Mesothelial cell of epicardium (in vitro differentiated cells): ENCODE measurements at places on chromosomes 5 and 9. TPM values are rescaled to one million over a fixed set of nuclear protein-coding genes. Genes with fewer than 3 reads are reported as not detected.
A peak's percentile ranks its signal among the peaks of the same experiment; 100 is the strongest.

The NUDCD2 gene
- 32.1 to 37.2 TPM (median 34.4 TPM) in 3 replicates for total RNA-seq

DNA sequence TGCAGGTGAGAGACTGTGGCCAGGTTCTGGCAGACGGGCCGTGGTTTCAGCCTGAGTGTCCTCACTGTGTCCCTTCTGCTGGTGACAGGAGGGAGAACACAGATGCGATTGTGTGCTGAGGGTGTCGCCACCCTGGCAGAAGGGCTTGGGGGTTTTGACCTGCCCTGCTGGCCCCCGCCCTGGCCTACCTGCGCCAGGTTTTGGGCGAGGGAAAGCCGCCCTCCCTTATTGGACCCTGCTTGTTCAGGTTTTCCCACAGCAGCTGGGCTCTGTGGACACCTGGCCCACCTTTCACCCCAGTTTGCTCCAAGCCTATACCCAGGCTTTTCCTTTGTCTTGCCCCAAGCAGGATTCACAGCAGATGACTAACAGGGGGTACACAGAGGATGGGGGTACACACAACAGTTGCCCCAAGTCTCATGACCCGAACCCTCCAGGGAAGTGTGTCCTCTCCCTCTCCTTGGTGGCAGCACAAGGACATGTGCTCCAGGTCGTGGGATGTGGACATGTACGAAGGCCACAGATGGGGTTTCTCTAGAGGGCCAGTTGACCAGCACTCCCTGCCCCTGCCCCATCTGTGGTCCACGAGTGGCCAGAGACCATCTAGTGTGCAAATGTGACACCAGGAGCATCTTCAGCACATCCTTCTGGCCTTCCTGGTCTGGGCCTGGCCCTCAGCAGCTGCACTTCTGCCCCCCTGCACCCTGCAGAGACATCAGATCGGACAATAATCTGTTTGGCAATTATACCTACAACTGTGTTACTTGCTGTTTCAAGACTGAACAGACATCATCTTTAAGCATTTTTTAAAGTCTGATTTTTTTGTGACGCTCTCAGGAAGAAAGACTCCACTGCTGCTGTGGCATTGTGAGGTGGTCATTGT, 265.8 kb upstream of the IRX4 start:
- DNase-seq = no peak
- H3K4me1 ChIP-seq = peaks cover 5% of the 10 kb centered on the region
- H3K4me3 ChIP-seq = no peak overlapping the region
- H3K27ac ChIP-seq = no peak overlapping the region
- peaks cover 24% of the 10 kb centered on the region for H3K27me3 ChIP-seq

- no peak overlapping the region for H3K4me3 ChIP-seq
- peaks cover 32% of the 10 kb centered on the region for H3K36me3 ChIP-seq
- peaks cover 41% of the 10 kb centered on the region for H3K4me1 ChIP-seq
- H3K27ac ChIP-seq = peak overlapping the region; percentile 83
- DNase-seq = no peak
- H3K27me3 ChIP-seq = no peaks in the 10 kb centered on the region
Observed at GRCh38 chr5:55437452-55437851, 97.3 kb downstream of the PLPP1 start.

DNA sequence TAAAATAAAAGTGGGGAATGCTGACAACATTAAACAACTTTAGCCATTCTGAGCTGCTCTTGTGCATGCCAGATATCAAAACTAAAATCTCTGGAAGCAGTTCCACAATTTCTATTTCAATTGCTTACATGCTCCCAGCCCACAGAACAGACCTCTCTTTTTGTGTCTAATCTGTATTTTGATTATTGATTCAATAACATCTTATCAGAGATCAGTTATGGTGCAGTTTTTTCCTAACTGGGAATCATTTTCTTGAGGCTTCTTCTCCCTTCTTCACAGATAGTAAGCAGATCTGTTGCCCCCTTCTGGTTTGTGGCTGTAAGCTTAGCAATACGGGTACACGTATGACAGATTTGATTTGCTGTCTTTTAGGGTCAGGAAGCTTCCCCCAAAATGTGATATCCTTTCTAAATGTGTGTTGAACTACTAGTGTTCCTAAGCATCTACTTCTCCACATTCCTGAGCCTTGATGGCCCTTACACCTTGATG, 39.4 kb downstream of the MRPS27 start:
- H3K4me3 ChIP-seq = no peak overlapping the region
- H3K27ac ChIP-seq = peak overlapping the region; percentile 88
- DNase-seq = no peak
- no peaks in the 10 kb centered on the region for H3K27me3 ChIP-seq
- peaks cover 26% of the 10 kb centered on the region for H3K36me3 ChIP-seq

GRCh38 chr9:92780206-92780605, 15.6 kb upstream of the BICD2 start:
- no peak overlapping the region for H3K4me3 ChIP-seq
- DNase-seq = no peak
- no peak overlapping the region for H3K27ac ChIP-seq

The FAT2 gene
- total RNA-seq = 2.5 to 2.8 TPM (median 2.8 TPM) in 3 replicates

GRCh38 chr9:107489144-107489673, 360 bp downstream of the KLF4 start:
- H3K27ac ChIP-seq = peak overlapping the region; percentile 84
- H3K4me3 ChIP-seq = peak overlapping the region; percentile 83
- peak; percentile 47 for DNase-seq
- peaks cover 69% of the 10 kb centered on the region for H3K27me3 ChIP-seq
- no peaks in the 10 kb centered on the region for H3K36me3 ChIP-seq

DNA sequence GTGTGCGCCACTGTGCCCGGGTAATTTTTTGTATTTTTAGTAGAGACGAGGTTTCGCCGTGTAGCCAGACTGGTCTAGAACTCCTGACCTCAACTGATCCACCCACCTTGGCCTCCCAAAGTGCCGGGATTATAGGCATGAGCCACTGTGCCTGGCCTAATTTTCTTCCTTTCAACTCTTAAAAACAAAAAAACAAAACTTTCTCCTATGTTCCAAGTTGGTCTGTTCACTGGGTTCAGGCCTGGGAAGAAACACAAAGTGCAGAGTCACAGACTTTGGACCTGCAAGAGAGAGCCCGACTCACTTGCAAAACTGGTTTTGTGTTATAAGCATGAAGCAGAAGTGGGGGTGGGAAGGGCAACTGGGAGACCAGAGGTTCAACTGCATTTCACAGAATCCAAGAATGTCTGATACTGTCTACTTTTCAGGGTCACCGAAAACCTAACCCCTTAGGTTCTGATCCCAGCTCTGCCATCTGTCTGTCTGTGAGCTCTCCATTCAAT, 5.2 kb upstream of the HDHD3 start:
- no peak for DNase-seq
- peak overlapping the region; percentile 93 for H3K27ac ChIP-seq
- H3K4me3 ChIP-seq = no peak overlapping the region
- H3K36me3 ChIP-seq = peaks cover 7% of the 10 kb centered on the region
- H3K27me3 ChIP-seq = no peaks in the 10 kb centered on the region

DNA sequence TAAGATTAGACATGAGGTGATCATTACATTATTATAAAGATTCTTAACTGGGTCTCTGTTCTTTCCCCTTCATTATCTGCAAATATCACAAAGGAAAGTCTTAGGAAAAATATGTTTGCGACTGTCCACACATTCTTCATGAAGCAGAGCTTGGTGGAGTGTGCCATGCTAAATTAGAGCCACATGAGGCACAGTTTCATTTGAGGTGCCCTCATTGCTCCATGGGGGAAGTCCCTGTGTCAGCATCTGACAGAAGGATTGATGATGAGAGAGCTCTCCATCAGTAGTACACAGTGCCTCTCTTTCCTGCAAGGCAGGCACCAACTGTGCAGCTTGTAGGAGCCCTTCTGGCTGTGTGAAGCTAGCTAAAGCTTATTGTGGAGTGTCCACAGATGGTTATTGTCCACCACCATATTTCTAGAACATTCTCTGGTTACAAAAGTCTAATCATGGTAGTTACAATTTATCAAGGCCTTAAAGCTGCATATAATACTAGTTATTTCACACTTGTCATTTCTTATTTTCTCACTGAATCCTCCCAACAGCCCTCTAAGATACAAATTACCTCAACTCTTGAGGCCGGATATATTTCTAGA, 63.9 kb downstream of the C9orf152 start:
- H3K4me1 ChIP-seq = peaks cover 9% of the 10 kb centered on the region
- no peaks in the 10 kb centered on the region for H3K27me3 ChIP-seq
- no peak for DNase-seq
- H3K27ac ChIP-seq = no peak overlapping the region
- peaks cover 13% of the 10 kb centered on the region for H3K36me3 ChIP-seq
- H3K4me3 ChIP-seq = no peak overlapping the region

GRCh38 chr9:28024676-28025075, 451.4 kb upstream of the C9orf72 start:
- no peak overlapping the region for H3K27ac ChIP-seq
- no peak for DNase-seq
- H3K27me3 ChIP-seq = peaks cover 2% of the 10 kb centered on the region
- no peak overlapping the region for H3K4me3 ChIP-seq

DNA sequence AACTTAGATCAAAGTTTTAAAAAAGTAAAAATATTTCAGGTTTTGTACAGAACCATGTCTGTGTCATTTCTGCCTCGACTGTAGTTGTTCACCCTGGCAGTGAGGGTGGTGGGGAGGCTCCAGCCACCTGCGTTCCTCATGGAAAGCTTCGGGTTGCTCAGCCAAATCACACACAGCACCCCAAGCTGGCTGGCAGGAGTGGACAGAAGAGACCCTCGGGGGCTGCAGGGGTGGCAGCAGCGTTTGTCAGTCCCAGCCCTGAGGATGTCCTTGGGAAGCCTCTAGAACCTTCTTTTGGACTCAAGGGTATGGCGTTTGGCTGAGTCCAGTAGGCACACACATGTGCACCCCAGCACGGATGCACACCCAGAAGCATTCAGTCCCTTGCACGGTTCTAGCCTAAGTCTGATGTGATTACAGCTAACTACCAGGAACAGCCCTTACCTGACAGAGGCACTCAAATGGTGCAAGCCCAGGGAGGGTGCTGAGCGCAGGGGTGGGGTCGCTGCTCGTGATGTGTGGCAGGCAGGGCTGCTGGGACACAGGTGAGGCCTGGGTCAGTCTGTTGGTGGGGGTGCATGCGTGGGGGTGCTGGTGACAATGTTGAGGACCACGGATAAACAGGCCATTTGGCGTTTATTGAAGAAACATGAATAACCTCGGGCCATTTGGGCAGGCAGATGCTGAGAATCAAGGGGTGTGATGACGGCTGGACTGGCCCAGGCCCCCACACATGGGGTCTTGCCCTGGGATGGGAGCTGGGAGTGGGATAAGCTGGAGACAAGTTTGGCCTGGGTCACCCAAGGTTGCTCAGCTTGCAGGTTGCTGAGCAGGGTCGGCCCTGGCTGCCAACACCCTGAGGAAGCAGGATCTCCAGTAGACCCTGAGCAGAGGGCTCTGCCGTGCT, 103.4 kb downstream of the PHF2 start:
- peaks cover 9% of the 10 kb centered on the region for H3K36me3 ChIP-seq
- H3K27me3 ChIP-seq = no peaks in the 10 kb centered on the region
- no peak overlapping the region for H3K4me3 ChIP-seq
- H3K27ac ChIP-seq = no peak overlapping the region

The NUTM2G gene
- total RNA-seq = 0.16 to 0.20 TPM in 2 of 3 replicates, not detected in the other

DNA sequence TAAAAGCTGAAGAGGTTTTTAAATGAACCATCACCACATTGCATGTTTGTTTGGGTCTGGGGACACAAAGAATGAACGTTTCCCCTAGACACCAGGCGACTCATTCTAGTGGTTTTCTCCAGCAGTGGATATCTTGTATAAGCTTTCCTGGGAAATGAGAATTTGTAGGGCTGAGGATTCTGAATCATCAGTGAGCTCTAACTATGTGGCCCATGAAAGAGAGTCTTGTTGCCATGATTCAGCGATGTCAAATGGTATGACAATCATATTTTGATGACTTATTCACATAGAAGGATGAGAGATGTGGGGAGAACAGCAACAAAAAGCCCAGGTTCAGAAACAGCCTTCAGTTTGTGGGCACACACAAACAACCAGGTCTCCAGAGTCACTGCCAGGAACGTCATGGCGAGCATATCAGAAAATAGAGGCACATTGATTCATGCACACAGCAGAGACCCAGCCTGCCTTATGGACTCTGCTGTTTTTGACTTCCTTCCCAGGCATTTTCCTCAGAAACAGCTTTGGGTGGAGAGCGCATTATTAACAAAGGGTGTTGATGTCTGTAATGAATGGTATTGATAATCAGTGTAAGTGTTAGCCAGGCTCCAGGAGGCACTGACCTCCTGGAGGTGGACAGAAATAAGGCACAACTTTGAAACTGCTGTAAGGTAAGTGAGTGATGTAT, 13.3 kb downstream of the ZNF474 start:
- no peaks in the 10 kb centered on the region for H3K36me3 ChIP-seq
- DNase-seq = no peak
- H3K4me1 ChIP-seq = no peaks in the 10 kb centered on the region
- H3K27me3 ChIP-seq = no peaks in the 10 kb centered on the region
